ENCODE measurements at places on chromosomes 16 and 17. TPM values are rescaled to one million over a fixed set of nuclear protein-coding genes. Genes with fewer than 3 reads are reported as not detected.

DNA sequence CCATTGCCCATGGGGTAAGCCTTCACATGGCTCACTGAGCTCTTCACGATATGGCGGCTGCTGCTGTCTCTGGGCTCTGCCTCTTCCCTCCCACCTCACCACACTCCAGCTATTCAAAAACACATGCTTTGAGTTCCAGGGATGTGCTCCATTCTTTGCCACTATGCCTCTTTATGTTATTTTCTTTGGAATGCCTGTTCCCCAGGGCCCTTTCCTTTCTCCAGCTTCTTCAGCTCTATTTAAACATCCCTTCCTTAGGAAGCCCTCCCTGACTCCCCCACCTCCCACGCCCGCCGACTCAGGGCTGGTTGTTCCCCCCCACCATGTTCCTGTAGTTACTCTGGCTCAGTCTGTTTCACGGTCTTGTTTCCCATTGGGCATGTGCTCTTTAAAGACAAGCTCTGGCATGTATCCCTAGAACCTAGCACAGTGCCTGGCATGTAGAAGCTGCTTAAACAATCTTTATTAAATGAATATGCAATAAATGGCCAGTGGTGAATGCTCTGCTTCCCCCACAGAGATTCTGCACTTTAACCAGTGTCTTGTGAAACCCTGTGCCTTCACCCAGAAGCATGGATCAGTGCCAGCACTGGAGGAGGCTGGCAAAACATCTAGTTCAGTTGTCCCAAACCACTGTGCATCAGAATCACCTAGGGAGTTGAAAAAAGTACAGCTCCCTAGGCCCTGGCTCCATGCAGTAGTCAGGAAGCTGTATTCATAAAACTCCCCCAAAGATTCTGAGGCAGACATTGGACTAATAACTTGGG is 6.9 kb downstream of the MYCBPAP start:
- no peaks in the 10 kb centered on the region for H3K36me3 ChIP-seq
- H3K4me1 ChIP-seq: peaks cover 43% of the 10 kb centered on the region

DNA sequence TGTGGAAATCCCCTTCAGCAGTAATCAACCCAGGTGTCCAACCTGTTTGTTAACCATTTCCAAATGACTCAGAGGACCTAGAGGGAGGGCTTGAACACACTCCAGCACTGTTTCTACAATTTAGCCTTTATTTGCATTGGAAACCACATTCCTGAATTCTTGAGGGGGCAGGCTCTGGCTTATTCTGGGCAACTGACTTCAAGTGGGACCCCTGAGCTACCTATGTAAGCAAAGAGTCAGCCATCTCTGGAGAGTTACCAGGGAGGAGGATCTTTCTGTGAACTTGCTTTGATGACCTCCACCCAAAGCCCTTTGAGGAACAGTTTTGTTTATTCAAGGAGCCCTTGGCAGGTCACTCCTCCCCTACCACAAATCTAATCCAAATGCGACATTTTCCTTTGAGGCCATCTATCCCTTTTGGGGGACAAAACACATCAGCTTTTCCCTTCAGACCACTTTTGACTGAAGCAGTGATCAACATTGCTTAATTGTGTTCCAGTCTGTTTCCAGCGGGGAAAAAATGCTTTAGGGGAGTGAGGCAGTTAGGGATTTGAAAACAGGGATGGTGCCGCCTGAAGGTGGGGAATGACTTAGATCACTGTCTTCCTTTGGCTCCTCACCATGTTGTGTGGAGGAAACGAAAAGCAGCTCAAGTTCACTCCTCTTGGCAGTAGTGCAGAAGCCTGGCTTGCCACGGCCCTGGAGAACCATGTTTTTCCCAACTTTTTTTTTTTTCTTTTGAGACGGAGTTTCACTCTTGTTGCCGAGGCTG is 46.2 kb downstream of the TUBD1 start:
- peaks cover 32% of the 10 kb centered on the region for H3K4me1 ChIP-seq
- no peaks in the 10 kb centered on the region for H3K27me3 ChIP-seq
- no peak for DNase-seq
- H3K4me3 ChIP-seq: no peak overlapping the region

DNA sequence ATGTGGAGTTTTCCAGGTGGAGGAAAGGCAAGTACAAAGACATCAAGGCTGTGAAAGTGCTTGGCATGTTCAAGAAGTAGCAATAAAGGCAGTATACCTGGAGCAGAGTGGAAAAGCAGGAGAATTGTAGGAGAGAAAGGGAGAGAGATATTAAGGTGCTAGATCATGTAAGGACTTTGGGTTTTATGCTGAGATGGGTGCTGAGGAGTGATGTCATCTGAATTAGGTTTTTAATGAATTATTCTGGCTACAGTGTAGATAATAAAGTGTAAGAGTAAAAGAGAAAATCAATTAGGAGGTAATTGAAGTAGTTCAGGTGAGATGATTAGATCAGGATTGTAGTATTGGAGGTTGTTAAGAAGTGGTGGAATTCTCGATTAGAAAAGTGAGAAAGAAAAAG is 34.0 kb downstream of the NFAT5 start:
- H3K27me3 ChIP-seq: no peaks in the 10 kb centered on the region
- no peaks in the 10 kb centered on the region for H3K36me3 ChIP-seq
- H3K27ac ChIP-seq: no peak overlapping the region
- peaks cover 6% of the 10 kb centered on the region for H3K4me1 ChIP-seq

- no peaks in the 10 kb centered on the region for H3K36me3 ChIP-seq
- H3K27ac ChIP-seq: no peak overlapping the region
- H3K4me3 ChIP-seq: no peak overlapping the region
- no peaks in the 10 kb centered on the region for H3K27me3 ChIP-seq
- peaks cover 89% of the 10 kb centered on the region for H3K4me1 ChIP-seq
Measured at GRCh38 chr17:45310380-45311324, 6.2 kb downstream of the MAP3K14 start.

DNA sequence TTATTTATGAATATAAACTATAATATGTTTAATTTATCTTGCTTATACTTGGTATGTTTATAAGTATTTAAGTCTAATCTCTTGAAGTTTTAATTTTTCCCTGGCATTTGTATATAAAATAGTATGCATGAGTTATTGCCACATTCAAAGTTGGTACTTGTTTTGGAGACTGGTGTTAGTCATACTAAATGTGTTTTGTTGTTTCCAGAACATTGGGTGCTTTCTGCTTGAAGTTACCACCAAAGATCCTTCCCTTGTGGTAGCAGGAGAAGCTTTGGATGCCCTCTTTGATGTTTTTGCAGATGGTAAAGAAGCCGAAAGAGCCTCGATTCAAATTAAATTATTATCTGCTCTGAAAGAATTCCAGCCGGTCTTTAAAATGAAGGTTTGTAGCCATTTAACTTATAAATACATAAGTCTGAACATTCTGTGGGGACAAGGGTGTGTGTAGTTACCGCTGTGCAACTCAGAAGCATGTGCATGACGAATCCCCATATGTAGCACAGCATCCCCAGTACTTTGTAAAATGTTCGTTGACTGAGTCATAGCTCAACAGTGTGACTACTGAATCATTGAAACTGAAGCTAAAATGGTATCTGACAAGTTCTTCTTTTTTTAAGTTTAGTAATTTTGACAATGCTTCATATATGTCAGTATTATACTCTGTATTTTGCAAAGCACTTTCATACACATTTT is 36.4 kb downstream of the HEATR3 start:
- H3K4me1 ChIP-seq: no peaks in the 10 kb centered on the region
- DNase-seq: no peak
- H3K27ac ChIP-seq: no peak overlapping the region
- no peak overlapping the region for H3K4me3 ChIP-seq
- no peaks in the 10 kb centered on the region for H3K36me3 ChIP-seq

DNA sequence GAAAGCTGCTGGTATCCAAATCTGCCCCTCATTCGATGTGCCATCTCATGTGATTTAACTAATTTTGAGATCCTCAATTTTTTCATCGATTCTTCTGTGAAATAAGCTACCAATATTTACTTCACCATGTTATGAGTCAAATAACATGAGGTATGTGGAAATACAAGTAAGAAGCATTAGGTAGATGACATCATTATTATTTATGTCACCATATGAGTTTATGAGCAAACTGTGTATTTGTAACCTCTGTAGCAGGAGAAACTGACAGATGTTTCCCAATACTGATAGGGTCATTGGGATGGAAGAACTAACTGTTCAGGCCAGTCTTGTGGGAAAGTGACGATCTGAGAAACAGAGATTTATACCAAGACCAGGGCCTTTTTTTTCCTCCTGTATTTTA is 229.4 kb upstream of the GOT2 start:
- no peaks in the 10 kb centered on the region for H3K27me3 ChIP-seq
- DNase-seq: no peak
- no peak overlapping the region for H3K4me3 ChIP-seq
- H3K4me1 ChIP-seq: no peaks in the 10 kb centered on the region
- no peaks in the 10 kb centered on the region for H3K36me3 ChIP-seq

GRCh38 chr16:67114793-67115192 is 5.1 kb downstream of the PHAF1 start:
- no peak for DNase-seq
- no peaks in the 10 kb centered on the region for H3K27me3 ChIP-seq
- H3K4me3 ChIP-seq: no peak overlapping the region
- H3K36me3 ChIP-seq: no peaks in the 10 kb centered on the region
- H3K27ac ChIP-seq: no peak overlapping the region
- peaks cover 11% of the 10 kb centered on the region for H3K4me1 ChIP-seq

- no peak overlapping the region for H3K4me3 ChIP-seq
- peak; percentile 53 for DNase-seq
- H3K4me1 ChIP-seq: no peaks in the 10 kb centered on the region
Measured at GRCh38 chr16:84462296-84463210, 41.9 kb downstream of the MEAK7 start.

DNA sequence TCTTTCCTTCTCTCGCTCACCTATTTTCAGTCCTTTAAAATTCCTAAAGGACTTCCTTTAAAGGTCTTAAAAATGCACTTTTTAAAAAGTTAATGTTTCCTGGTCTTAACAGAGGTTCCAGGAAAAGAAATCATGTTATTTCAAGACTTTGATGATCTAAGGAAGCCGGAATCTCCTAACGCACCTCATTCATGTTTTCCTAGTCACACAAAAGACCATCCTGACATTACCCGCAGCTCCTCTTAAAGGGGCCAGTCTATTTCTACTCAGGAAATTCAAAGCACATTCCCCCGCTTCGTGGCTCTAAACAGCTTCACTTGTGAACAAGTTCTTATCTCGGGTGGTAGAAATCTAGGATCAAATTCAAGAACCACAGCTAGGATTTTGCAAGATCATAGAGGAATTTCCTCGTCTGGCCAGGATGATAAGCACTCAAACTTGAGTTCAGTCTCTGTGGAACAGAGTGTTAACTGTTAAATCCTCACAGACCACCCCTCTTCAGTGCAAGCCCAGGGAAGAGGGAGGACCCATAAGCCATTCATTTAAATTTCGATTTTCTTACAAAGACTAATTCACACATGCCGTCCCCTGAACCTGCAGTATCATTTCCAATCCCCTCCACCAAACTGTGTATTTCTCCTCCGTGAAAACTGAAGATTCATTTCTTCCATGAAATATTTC is 137.1 kb upstream of the AXIN2 start:
- no peaks in the 10 kb centered on the region for H3K36me3 ChIP-seq
- no peak for DNase-seq
- H3K4me3 ChIP-seq: no peak overlapping the region

GRCh38 chr16:24993722-24994686 is 21.2 kb downstream of the ARHGAP17 start:
- H3K27me3 ChIP-seq: no peaks in the 10 kb centered on the region
- H3K27ac ChIP-seq: peak overlapping the region; percentile 65
- H3K4me3 ChIP-seq: no peak overlapping the region
- H3K4me1 ChIP-seq: peaks cover 37% of the 10 kb centered on the region
- DNase-seq: no peak
- H3K36me3 ChIP-seq: no peaks in the 10 kb centered on the region

GRCh38 chr16:27198451-27199234 is 4.7 kb upstream of the KDM8 start:
- H3K27me3 ChIP-seq: peaks cover 11% of the 10 kb centered on the region
- H3K36me3 ChIP-seq: no peaks in the 10 kb centered on the region
- H3K4me1 ChIP-seq: peaks cover 5% of the 10 kb centered on the region
- H3K27ac ChIP-seq: no peak overlapping the region

DNA sequence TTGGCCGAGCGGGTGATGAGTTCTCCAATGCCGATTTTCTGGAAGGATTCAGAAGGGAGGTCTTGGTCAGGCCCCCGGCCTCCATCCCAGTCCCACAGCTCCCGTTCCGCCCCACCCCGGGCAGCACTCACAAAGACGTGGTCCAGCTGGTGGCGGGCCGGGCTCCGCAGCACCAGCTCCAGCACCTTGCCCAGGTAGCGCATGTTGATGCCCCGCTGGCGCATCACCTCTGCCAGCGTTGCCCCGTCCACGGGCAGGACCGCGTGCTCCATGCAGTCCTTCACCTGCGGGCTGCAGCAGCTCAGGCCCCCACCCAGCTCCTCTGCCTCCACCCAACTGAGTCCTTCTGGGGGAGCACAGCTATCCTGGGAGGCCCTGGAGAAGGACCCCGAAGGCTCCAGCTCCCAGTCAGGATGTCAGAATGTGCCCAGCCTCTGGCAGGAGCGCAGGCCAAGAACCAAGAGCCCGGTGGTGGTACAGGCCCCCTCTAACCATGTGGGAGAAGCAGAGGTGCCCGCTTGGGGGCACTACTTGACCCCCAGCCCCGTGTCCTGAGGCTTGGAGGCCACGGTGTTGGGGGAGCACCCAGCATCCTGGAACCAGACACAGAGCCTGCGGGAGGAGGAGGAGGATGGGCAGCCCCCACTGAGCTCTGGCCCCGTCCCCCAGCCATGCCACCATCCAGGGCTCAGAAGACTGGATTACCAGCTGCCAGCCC is 16.2 kb downstream of the CLUH start:
- no peaks in the 10 kb centered on the region for H3K27me3 ChIP-seq
- peak; percentile 24 for DNase-seq
- peaks cover 95% of the 10 kb centered on the region for H3K36me3 ChIP-seq
- no peak overlapping the region for H3K4me3 ChIP-seq

GRCh38 chr17:51848451-51848850 is 310.1 kb downstream of the CA10 start:
- no peak overlapping the region for H3K27ac ChIP-seq
- no peaks in the 10 kb centered on the region for H3K36me3 ChIP-seq
- H3K4me1 ChIP-seq: no peaks in the 10 kb centered on the region
- DNase-seq: no peak
- H3K27me3 ChIP-seq: no peaks in the 10 kb centered on the region

CA5A gene
- polyA plus RNA-seq: not detected

GNG13 gene
- polyA plus RNA-seq: not detected

SLC35G3 gene
- polyA plus RNA-seq: not detected

CEP131 gene
- polyA plus RNA-seq: 27.2 TPM

PGAP6 gene
- polyA plus RNA-seq: 18.2 TPM

CEMP1 gene
- polyA plus RNA-seq: 1.4 TPM

CXCL16 gene
- polyA plus RNA-seq: 28.8 TPM

CCR7 gene
- polyA plus RNA-seq: 0.11 TPM

SERPINF2 gene
- polyA plus RNA-seq: 0.59 TPM

Data from adrenal gland (tissue), 19 donors.